ENCODE measurements at places on chromosomes 12 and 14.

DNA sequence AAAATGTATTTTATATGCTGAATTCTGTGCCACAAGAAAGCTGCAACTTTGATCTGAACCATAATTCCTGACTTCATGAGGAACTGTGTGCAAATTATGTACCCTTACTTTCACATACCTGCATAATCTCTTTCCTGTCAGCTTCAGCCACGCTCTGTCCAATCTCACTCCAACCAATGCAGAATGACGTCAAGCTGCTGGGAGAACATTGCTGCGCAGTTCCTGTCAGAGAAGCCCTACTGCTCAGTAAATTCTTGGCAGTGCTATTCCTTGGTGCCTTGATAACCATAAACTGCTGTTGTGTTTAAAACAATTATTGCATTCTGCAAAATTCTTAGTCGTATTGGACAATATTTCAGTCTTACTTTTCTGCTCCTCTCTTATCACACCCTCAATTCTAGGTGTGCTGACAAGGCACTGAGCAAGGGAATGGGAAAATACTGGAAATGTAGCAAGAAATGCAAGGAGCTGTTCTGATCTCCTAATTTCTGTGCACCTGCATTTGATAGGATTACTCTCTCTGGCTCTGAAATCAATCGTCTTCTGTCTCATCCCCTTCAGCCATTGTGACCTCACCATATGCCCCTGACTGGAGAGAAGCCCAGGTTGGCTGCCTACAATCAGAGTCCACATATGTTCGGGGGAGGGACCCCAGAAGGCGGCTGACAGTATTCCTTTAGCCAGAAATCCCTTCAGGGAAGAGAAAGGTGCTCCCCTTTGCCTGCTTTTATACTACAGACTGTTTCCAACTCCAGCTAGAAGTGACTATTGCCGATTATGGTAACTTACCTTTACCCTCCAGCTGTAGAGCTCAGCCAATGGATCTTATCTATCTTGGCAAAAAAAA lies 274.9 kb upstream of the NOVA1 start:
- no peak for DNase-seq

DNA sequence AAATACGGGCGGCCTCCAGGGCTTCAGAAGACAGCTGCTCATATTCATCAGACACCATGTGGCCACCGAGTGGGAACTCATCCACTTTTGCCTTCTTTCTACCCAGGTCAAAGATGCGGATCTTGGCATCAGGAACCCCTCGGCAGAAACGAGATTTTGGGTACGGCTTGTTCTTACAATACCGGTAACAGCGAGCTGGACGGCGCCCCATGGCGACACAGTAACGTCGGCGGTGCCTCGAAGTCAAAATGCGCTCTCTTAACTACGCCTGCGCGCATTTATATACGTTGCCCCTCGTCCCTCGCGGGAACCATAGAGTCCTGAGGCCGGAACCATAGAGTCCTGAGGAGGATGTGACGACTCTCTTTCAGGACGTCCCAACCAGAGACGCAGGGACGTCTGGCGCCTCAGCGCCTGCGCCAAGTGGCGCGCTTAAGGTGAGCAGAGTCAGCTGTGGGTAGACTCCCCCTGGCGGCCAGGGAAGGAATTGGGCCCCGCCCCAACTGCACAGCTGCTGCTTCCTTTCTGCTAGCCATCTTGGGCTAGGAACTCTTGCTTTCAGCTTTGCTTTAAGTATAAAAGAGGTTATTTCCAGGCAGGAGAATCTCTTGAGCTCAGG lies at the start of gene RPL10L:
Gene RPL10L (minus strand): TSS at position 256 of the 619 bp plus-strand sequence. CDS start 45 bp downstream, at position 211.
- DNase-seq: no peak

- DNase-seq: no peak
These were observed 245.2 kb downstream of the AACS start for GRCh38 chr12:125310461-125310860.

DNA sequence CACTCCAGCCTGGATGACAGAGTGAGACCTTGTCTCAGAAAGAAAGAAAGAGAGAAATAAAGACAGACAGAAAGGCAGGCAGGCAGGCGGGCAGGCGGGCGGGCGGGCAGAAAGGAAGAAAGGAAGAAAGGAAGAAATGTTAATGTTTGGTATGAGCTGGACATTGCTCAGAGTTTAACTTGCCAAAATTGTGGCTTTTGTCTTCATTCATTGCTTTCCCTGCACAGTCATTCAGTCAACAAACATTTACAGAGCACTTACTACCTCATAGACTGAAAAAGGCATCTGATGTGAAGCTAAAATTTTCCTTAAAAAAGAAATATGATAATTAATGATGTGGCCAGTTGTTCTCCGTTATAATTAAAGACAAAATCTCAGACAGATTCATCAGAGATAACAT lies 247.1 kb downstream of the SPTSSA start:
- DNase-seq: no peak

GRCh38 chr14:101959277-101959676 lies 5.1 kb upstream of the DYNC1H1 start:
- no peak for DNase-seq

GRCh38 chr12:21413369-21414277 lies 23.8 kb upstream of the PYROXD1 start:
- no peak for DNase-seq

DNA sequence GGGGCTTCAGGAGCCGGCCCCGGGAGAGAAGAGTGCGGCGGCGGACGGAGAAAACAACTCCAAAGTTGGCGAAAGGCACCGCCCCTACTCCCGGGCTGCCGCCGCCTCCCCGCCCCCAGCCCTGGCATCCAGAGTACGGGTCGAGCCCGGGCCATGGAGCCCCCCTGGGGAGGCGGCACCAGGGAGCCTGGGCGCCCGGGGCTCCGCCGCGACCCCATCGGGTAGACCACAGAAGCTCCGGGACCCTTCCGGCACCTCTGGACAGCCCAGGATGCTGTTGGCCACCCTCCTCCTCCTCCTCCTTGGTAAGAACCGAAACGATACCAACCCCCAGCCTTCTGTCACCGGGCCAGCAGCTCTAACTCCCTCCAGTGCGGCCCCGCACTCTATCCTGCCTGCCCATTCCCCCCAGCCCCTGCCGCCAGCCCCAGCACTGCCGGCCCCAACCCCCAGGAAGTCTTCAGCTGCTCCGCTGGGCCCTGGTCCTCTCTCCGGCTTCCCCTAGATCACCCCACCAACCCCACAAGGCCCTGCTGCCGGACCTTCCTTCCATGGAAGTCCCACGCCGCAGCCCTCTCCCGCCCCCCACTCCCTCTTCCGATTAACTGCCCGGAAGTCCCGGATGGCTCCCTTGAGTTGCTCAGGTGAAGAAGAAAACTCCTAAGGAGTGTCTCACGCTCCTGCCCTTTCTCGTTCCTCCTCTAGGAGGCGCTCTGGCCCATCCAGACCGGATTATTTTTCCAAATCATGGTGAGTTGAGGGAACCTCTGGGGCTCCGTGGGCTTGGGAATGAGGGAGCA lies 693 bp downstream of the LRP10 start:
- no peak for DNase-seq

- DNase-seq: no peak
These were observed 21.5 kb downstream of the ANAPC5 start for GRCh38 chr12:121330692-121331091.

DNA sequence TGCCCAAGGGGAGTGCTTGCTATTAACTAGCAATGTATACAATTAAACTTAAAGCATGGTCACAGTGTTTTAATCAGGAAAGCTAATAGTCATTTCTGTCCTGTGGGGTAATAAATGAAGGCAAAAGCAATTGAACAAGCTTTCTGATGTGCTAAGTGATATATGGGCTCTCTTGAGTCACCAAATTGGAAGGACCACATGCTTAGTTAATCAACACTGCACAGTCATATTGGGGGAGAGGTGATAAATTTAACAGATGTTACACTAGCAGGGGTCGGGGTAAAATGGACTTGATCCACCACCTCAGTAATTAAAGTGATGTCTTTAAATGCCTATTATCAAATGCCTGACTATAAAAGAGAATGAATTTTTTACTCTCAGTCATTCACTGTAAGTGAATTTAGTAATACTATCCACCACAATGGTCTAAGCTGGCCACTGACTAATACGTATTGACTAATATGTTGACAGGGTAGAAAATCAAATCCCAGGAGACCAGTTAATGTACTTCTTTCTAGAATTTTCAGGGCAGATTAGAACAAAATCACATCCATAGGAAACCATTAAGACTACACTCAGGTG lies 736.3 kb downstream of the RPS29 start:
- DNase-seq: no peak

DNA sequence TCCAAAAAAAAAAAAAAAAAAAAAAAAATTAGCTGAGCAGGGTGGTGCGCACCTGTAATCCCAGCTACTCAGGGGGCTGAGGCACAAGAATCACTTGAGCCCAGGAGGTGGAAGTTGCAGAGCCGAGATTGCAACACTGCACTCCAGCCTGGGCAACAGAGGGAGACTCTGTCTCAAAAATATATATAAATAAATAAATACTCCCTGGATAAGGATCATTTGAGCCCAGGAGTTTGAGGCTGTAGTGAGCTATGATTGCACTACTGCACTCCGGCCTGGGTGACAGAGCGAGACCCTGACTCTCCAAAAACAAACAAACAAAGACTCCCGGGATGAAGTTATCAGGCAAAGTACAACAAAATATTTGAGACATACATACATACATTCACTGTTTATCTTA lies 3.3 kb upstream of the NAA25 start:
- no peak for DNase-seq

- no peak for DNase-seq
These were observed 122.8 kb downstream of the PRMT8 start for GRCh38 chr12:3613641-3614395.

DNA sequence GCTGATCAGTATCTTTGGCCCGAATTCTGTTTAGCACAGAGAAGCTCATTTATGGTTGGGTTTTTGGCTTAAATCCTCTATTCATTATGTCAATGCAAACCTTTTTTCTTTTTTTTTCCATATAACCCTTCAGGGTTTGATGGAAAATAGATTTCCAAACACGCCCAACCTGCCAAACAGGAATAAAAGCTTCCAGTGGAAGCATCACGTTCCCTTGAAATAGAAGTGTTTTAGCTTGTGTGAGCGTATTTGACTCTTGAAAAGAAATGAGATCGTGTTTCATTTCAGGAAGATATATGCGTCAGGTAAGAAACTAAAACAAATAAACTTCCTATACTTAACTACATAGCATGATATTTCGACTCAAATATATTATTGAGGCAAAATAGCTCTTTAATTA lies at the start of gene PIK3C2G:
Gene PIK3C2G (plus strand): TSS at position 246 of the 400 bp plus-strand sequence. CDS start 20,564 bp downstream, outside the sequence.
- DNase-seq: no peak

DNA sequence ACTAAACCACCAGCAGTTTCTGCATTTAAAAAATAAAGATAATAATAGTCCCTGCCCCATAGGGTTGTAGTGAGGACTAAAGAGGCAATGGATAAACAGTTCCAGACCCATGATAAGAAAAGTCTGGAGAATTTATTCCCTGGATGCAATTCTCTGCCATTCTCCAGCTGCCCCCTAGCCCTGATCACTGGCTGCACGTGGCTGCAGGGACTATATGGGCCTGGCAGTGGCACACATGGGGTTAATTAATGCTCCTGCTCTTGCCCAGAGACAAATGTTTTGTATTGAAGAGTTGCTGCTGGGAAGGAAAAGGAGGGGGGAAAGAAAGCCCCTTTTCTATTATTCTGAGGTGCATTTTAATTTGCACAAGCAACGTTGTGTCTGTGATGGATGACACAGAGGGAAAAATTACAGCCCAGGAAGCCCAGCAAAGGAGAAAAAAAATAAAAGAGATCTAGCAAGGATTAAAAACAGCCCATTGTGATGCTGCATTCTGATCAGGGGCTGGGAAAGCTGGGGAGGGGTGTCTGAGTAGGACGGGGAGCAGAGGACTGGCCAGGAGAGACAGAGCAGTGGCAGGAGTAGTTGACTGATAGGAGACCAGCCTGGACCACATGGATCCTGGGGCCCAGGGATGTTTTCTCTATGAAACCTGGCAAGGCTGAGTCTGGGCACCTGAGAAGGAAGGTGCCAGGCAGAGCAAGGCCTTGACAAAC lies 149.3 kb downstream of the ESRRB start:
- DNase-seq: no peak

DNA sequence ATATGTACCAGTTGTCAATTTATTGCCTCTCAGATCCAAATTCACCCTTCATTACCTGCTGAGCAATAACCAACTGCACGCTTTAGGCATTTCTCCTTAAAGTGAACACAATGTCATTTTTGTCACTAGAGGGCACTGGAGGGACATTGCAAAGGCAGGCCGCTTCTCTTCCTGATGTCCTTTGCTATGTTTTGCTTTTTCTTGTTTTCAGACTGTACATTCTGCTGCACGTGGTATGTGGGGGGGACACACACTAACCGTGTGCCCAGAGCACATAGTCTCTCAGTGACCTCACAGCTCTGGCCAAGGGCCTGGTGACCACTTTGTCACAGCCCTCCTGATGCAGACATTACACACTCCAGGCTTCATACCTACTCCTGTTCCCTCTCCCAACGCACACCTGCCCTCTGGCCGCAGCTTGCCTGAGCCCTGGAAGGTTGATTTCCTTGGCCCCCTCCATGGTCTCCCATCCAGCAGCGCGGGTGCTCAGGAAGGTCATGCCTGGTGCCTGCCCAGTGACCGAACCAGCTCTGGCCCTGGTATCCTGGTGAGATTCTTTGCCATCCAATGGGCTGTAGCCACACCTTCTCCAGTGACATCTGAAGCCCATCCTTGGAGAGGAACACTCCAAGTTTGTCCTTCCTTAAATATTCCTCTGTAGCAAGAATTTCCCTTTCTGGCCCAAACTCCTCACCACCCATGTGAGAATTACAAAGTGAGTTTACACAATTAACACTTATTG lies 39.9 kb downstream of the MYO1H start:
- DNase-seq: no peak

- no peak for DNase-seq
These were observed 40.6 kb downstream of the PPP1R13B start for GRCh38 chr14:103806805-103807204.

- DNase-seq: no peak
These were observed 10.6 kb downstream of the ACVRL1 start for GRCh38 chr12:51917746-51918453.

DNA sequence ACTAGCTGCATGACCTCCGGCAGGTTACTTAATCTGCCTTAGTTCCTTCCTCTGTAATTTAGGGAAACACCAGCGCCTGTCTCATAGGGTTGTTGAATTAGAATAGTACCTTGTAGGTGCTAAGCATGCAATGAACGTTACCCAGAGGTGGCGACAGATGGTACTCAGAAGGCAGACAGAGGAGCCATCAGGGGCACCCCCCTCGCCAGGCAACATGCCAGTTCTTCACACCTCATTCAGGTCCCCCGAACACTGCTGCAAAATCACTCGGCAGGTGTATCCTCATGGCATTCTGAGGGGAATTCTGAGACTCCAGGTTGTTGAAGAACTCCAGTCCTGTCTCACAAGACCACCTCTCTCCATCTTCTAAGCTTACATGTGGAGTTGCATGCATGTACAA lies 10.1 kb downstream of the ISM2 start:
- no peak for DNase-seq

- no peak for DNase-seq
These were observed 73.7 kb downstream of the TBK1 start for GRCh38 chr12:64525461-64526160.

GRCh38 chr14:91985521-91986255 lies 38.2 kb upstream of the FBLN5 start:
- DNase-seq: no peak

DNA sequence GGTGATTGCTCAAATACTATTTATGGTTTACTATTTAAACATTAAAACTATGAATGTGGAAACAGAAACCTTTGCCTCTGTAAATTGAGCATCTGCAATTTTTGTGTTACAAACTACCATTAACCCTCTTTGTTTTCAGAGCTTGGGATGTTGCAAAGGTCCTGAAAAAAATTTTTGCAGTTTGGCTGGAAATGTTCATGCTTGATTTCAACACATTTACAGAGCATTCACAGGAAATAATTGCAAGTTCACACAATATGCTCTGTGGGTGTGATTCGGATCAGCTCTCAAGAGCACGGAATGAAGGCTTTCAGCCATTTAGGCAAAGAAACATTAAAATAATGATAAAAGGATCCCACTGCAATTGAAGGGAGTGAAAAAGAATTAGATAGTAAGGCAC lies 232.9 kb downstream of the ATP23 start:
- DNase-seq: no peak
